WTC11 (cell line): ENCODE measurements at places on chromosomes 2 and 18. TPM values are rescaled to one million over a fixed set of nuclear protein-coding genes. Genes with fewer than 3 reads are reported as not detected.

PROC gene
- 0.30 to 0.59 TPM (median 0.39 TPM) in 3 replicates for total RNA-seq

TMEFF2 gene
- total RNA-seq, result 0.87 to 2.4 TPM (median 2.3 TPM) in 3 replicates

UCN gene
- total RNA-seq, result 0.68 to 1.2 TPM (median 0.71 TPM) in 3 replicates

ABCG5 gene
- not detected in 3 replicates for total RNA-seq

GRCh38 chr2:3254442-3254941 lies 123.1 kb downstream of the EIPR1 start:
- DNase-seq, result no peak

- DNase-seq, result no peak
These were observed 233.3 kb upstream of the SMAD2 start for GRCh38 chr18:48163738-48164115.

DNA sequence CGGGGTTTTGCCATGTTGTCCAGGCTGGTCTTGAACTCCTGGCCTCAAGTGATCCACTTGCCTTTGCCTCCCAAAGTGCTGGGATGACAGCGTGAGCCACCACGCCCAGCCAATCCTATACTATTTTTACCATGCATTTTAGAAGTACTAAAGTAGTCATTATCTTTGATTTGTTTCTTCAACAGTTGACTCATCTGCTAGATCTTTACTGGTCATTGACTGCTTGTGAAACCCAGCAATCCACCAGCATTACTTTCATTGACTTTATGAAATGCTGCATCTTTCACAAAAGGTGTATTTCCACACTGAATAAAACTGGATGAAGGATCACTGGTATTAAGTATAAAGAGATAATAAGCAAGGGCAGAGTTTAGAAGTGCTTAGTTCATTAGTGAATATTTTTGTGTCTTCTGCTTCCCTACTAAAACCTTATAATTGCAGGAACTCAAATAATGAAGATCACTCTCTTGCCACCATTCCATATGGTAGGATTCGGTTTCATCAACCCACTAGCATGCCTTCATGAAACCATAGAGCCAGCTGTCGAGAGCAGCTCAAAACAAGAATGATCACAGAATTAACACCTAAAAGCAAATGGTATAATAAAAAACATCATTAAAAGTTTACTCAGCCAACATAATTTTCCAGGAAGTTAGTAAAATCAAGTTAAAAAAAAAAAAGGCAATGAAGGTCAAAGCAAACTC lies 33.1 kb downstream of the IRS1 start:
- no peak for DNase-seq

GRCh38 chr2:43155851-43156411 lies 70.5 kb downstream of the ZFP36L2 start:
- DNase-seq, result no peak

DNA sequence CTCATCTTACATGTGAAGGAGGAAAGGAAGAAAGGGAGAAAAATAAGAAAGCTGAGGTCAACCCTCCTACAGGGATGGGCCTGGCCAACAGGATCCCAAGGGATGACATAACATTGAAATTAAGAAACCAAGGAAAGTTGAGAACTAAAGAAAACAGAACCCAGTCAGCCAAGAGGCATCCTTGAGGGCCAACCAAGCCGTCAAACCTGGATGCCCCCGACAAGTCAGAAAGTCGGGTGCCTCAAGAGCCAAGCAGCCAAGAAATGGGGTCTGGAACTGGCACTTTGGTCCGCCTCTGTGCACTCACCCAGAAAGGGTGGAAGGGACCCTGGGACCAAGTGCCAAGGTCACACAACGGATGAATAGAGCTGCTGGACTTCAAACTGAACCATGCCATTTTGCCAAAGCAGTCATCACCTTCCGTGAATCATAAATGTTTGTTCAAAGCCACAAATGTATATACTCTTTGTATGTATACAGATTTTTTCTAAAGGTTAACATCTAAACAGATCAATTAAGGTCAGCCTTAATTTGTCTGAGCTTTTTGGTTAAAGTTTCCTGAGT lies 27.0 kb upstream of the PTPN4 start:
- DNase-seq, result no peak

DNA sequence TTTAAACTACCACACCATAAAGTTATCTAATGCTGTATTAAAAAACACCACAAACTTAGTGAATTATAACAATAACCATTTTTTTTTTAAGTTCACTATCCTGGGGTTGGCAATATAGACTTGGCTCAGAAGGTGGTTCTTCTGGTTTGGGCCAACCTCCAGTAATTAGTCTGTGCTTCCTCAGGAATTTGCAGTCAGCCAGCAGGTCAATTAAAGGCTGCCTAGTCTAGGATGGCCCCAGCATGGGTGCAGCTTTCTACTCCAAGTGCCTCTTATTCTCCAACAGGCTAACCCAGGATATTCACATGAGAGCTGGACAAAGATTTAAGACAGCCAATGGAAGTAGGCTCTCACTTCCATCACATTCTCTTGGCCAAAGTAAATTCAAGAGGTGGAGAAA lies 379.1 kb upstream of the FIGN start:
- no peak for DNase-seq

DNA sequence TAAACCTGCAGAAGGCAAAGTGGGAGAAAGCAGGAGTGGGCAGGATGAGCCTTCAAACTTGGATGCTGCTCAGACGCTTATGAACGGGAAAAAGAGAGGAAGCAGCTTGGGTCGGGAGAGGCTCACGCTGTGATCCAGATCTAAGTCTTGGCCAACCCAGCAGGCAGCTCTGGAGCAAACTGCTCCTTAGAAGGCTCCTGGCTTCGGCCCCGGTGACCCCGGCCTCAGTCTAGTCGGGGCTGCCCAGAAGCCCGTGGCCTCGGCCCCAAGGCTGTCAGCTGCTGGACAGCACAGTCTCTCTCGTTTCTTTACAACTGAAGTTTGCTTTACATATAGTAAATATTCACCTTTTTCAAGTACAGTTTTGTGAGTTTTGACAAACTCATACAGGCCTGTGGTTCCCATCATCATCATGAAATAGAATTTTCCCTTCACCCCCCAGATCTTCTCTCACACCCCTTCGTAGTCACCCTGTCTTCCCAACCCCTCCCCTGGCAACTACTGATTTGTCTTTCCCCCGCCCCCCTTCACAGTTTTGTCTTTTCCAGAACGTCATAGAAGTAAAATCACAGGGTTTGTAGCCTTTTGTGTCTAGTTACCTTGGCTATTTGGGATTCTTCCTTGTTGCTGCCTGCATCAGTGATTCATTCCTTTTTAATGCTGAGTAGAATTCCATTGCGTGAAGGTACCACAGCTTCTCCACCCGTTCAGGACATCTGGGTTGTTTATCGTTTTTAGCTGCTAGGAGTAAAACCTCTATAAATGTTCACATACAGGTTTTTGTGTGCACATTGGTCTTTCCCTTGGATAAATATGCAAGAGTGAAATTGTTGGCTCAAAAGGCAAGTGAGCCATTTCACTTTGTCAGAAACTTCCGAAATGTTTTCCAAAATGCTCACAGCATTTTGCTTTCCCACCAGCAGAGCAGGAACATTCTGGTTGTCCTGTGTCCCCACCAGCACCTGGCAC lies 35.1 kb downstream of the MYO7B start:
- no peak for DNase-seq
